ENCODE measurements at places on chromosomes 4 and X.

GRCh38 chrX:52437212-52437611, 58.4 kb upstream of the XAGE1A start:
- DNase-seq: no peak

GRCh38 chrX:147901461-147902126, 10.1 kb upstream of the FMR1 start:
- no peak for DNase-seq

GRCh38 chrX:11352296-11352741, 59.1 kb downstream of the AMELX start:
- no peak for DNase-seq

DNA sequence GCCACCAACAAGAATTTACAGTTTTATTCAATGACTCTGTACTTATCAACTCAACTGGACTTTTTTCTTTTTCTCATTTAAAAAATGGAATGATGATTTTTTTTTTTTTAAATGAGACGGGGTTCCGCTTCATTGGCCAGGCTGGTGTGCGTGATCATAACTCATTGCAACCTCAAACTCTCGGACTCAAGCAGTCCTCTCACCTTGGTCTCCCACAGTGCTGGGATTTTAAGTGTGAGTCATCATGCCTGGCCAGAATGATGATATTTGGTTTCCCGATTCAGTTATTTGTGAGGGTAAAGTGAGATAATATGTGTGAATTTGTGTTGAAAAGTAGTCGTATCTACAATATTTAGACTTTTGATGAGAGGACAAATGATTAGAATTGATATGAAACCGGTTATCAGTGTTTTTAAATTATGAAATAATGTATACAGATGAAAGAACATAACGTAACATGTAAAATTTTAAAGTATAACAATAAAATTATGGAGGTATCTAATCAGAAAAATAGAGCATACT, 66.0 kb upstream of the UNC5C start:
- DNase-seq: no peak

- peak; percentile 56 for DNase-seq
These were observed 31.1 kb downstream of the CCKAR start for GRCh38 chr4:26459054-26459755.

GRCh38 chr4:19033816-19034733, 1012.5 kb upstream of the LCORL start:
- DNase-seq: peak; percentile 34

- DNase-seq: no peak
These were observed 96.5 kb downstream of the GATB start for GRCh38 chr4:151664289-151664688.

GRCh38 chr4:113707048-113707447, 54.5 kb downstream of the CAMK2D start:
- no peak for DNase-seq

DNA sequence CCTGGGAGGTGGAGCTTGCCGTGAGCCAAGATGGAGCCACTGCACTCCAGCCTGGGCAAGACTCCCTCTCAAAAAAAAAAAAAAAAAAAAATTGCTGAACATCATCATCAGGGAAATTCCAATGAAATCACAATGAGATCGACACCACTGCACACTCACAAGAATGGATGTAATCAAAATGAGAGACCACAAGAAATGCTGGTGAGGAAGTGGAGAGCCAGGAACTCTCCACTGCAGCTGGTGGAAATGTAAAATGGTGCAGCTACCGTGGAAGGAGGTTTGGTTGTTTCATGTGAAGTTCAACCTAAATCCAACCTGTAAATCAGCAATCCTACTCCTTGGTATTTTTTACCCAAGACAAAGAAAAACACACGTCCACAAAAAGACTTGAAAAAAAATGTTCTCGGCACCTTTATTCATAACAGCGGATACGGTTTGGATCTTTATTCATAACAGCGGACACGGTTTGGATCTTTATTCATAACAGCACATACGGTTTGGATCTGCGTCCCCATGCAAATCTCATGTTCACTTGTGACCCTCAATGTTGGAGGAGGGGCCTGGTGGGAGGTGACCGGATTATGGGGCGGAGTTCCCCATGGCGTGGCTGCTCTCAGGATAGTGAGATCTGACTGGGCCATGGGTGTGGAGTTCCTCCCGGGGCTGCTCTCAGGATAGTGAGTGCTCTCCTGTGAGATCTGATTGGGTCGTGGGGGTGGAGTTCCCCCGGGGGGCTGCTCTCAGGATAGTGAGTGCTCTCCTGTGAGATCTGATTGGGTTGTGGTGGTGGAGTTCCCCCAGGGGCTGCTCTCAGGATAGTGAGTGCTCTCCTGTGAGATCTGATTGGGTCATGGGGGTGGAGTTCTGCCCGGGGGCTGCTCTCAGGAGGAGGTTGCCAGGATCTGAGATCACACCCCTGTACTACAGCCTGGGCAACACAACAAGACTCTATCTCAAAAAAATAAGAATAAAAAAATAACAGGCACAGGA, 7.7 kb downstream of the GAK start:
- peak; percentile 6 for DNase-seq

GRCh38 chr4:156837625-156838345, 133.8 kb downstream of the PDGFC start:
- no peak for DNase-seq

GRCh38 chr4:183165376-183165775, 66.3 kb downstream of the WWC2 start:
- DNase-seq: no peak

DNA sequence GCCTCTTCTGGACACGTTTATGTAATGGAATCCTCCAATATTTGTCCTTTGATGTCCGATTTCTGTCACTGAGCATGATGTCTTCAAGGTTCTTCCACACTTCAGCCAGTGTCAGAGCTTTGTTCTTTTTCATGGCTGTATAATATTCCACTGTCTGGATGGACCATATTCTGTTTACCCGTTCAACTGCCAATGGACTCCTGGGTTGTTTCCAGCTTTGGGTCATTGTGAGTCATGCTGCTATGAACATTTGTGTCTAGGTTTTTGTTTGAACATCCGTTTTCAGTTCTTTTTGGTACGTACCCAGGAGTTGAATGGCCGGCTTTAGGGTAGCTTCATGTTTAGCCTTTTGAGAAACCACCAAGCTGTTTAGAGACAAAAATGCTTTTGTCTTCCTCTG, 93.2 kb downstream of the SHOX start:
- no peak for DNase-seq

DNA sequence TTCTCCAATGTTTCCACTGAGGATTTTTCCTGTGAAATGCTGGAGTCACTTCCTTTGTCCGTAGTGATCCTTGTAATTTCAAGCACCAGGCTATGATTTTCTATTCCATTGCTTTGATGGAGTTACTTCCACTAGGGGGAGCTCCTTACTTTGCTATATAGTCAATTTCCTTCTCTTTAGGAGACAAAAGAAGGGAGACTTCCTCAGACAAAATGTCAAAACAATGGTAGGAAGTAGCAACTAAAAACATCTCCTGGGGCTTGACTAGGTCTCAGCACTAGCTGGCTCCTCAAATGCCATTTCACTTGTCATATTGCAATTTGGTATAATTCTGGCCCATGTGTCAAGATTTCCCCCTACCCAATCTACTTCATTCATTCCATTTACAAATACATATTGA, 24.1 kb downstream of the ZCCHC12 start:
- DNase-seq: peak; percentile 85

DNA sequence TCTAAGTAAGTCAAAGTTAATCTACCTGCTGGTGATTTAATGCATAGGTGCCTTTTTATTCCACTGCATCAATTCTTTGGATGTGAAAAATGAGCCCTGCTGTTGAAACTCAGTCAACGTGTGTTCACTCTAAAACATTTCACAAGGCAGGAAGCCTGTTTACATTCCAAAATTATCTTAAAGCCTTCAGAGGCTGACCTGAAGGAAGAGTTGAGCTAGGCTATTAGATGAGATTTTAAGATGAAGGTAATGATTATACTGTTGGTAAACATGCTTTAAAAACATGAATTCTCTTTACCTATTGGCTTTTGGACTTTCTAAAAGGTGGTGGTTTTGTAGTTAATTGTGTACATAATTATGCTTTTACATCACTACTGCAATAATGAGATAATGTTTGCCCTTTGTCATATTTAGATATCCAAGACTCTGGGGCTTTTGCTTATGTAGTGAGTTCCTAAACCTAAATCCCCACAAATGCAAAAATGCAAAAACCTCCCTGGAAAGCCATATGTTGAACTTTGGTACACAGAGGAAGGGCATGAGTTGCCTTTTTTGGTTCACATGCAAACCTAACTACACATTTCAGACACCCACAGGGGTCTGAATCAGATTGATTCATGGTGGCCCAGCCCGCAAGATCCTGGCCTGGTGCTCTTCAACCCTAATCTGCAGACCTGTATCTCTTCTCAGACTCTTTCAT, 92.3 kb downstream of the KLHL8 start:
- DNase-seq: no peak

- DNase-seq: no peak
These were observed 115.8 kb downstream of the NAA11 start for GRCh38 chr4:79209822-79210635.

Data from eye (tissue), 1 donor.